ENCODE measurements at places on chromosomes 13 and 19.

GRCh38 chr19:1672038-1672768 is 19.8 kb upstream of the TCF3 start:
- DNase-seq: no peak

GRCh38 chr19:23784274-23784673 is 25.6 kb upstream of the ZNF681 start:
- no peak for DNase-seq

GRCh38 chr13:35979361-35979951 is 151.7 kb downstream of the DCLK1 start:
- no peak for DNase-seq

DNA sequence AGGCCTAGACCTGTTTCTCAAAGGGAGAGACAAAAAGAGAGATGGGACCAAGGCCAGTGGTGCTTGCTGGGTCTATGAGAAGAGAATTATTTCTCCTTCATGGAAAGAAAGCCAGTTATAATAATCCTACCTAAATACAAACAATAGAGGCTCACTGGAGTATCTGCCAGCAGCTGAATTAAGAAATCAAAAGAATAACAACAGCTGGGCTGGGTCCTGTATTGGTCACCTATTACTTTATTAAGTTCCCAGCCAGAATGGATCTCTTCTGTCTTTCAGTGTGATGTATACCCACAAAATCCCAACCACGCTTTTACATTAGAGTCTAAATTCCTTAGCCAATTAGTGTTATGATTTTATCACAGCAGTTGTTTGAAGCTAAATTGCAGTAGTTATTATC is 297.8 kb upstream of the DACH1 start:
- DNase-seq: no peak

DNA sequence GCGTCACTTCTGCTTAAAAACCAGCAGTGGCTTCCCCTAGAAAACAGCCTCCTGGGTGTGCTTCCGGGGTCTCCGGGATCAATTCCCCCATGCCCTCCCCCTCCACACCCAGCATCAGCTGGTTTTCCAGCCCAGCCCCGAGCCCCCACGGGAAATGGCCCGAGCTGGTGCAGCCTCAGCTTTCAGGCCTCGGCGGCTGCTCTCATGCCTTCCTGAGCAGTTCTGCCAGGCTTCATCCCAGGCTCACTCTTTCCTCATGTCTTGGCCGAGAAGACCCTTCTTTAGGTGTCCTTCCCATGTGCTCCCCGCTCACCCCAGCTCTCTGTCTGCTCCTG is 103.1 kb upstream of the RNF113B start:
- no peak for DNase-seq

DNA sequence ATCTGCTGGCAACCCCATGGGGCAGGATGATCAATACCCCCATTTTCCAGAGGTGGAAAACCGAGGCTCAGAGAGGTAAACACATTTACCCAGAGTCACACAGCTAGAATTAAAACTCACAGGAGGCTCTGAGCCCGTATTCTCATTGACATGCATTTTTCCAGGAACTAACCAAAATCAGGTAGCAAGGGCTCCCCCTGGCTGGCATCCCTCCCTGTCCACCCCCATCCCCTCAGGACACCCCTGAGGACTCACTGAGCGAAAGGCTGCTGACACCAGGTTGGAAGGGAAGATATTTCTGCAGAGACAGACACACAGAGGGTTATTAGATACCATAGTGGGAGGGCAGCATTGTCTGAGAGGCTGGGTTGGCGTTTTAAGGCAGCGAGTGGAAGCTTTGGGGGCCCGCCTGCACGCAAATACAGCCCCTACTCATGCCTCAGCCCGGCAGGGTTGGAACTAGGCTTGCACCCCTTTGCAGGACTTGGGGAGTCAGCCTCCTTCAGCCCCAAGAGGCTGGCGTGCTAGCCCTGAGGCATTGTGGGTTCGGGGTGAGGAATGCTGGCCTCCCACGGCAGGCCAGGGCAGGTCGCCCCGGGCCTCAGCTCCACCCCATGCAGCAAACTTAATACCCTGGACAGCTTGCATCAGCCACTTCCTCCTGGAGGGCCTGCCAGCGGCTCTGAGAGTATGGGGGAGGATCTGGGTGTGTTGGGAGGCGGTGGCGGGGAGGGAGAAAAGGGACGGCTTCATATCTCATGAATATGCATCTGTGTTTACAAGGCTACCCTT is 3.9 kb downstream of the SLC1A5 start:
- DNase-seq: no peak

- DNase-seq: no peak
Observed at GRCh38 chr19:55333870-55334269, 5.8 kb upstream of the KMT5C start.

- no peak for DNase-seq
Observed at GRCh38 chr19:48646722-48647216, 782 bp upstream of the CA11 start.

DNA sequence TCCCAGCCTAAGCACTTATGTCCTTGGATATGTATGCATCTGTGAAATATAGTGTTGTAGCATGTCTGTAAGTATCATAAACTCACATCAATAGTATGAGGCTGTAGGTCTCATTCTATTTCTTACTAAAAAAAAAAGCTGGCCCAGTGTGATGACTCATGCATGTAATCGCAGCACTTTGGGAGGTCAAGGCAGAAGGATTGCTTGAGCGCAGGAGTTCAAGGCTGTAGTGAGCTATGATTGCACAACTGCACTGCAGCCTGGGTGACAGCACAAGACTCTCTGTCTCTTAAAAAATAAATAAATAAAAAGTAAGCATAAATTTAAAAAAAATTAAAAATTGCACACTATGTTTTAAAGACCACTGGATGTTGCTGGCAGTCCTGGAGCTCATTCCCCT is 79.1 kb upstream of the SPATA13 start:
- no peak for DNase-seq

- no peak for DNase-seq
Observed at GRCh38 chr19:10395003-10395402, 8.3 kb downstream of the CDC37 start.

DNA sequence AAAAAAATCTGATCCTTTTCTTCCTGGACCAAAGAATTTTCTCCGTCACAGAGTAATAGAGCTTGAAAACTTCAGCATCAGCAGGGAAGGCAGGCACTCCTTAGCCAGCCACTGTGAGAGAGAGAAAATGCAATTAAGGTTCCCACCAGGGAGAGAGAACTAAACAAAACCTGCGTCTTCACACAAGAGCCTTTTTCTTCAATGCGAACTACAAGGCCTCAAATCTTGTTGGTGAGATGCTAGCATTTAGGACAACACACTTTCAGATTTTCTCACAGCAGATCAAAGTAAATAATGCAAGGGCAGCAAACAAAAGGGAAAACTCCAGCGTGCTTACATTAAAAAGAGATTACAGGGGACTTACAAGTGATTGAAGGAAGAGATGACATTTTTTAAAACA is 80.1 kb downstream of the DACH1 start:
- no peak for DNase-seq

- DNase-seq: no peak
Observed at GRCh38 chr19:13764821-13765394, 586 bp downstream of the MRI1 start.

- DNase-seq: no peak
Observed at GRCh38 chr19:39160889-39161672, 35.5 kb downstream of the PAK4 start.

DNA sequence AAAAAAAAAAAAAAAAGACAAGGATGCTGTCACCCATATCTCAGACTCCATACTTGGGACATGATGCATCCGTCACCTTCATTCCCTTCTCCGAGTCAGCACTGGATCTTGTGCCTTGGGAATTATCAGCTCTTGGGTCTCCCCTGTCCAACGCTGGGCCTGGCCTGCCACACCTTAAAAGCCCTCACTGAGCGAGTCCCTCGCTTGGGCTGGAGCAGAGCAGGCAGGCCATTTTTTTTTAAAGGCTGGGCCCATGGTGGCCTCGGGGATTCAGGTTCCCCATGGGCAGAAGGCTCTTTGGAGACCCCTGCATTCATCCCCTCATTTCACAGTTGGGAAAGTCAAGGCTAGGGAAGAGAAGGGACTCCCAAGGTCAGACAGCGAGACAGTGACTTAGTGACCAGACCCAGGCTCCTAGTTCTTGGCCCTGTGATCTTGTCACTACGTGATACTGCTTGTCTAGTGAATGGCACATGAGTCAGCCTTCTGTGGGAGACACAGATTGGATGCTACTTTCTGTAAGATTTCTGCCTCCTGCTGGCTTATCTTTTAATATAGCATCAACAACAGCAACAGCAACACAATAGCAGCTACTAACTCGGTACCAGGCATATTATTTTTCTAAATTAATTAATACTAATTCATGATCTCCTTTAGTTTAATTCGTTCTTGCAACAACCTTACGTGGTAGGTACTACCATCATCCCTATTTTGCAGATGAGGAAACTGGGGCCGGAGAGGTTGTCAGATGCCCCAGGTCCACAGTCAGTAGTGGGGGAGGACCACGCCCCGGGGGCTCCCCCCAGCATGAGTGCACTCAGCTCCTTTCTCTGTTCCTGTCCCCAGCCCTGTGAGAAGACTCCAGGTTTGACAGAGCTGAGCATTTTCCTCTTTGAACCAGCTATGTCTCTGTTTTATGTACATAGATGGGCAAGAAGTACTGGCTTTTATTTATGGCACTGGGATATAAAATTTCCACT is 27.4 kb upstream of the ZNF536 start:
- no peak for DNase-seq

DNA sequence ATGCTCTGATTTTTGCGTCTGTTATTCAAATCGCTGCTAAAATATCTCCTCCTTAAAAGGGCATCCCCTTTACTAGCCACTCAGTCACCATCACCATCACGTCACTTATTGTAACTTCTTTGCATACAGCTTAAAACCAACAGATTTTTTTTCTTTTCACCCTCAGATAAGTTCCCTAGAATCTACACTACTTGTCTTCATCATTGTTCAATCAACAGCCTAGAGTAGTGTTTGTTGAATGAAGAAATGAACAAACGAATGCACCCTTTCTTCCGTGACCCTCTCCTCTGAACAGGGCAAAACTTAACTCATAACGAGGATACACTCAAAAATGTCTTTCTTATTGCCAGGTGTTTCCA is 1.1 kb upstream of the AKAP11 start:
- no peak for DNase-seq

- no peak for DNase-seq
Observed at GRCh38 chr13:46556418-46556779, 3.4 kb downstream of the LRCH1 start.

DNA sequence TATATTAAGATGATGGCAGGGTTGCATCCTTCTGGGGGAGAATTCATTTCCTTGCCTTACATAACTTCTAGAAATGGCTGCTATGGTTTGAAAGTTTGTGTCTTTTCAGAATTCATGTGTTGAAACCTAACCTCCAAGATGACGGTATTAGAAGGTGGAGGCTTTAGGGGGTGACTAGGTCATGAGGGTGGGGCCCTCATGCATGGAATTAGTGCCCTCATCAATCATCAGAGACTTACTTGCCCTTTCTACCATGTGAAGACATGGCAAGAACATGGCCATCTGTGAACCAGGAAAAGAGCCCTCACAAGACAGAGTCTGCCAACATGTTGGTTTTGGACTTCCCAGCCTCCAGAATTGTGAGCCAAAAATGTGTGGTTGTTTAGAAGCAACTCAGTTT is 14.8 kb upstream of the FCER2 start:
- no peak for DNase-seq

GRCh38 chr13:103525530-103525929 is 459.3 kb upstream of the SLC10A2 start:
- peak; percentile 73 for DNase-seq

GRCh38 chr19:37950471-37951175 is 43.6 kb downstream of the SIPA1L3 start:
- DNase-seq: no peak

DNA sequence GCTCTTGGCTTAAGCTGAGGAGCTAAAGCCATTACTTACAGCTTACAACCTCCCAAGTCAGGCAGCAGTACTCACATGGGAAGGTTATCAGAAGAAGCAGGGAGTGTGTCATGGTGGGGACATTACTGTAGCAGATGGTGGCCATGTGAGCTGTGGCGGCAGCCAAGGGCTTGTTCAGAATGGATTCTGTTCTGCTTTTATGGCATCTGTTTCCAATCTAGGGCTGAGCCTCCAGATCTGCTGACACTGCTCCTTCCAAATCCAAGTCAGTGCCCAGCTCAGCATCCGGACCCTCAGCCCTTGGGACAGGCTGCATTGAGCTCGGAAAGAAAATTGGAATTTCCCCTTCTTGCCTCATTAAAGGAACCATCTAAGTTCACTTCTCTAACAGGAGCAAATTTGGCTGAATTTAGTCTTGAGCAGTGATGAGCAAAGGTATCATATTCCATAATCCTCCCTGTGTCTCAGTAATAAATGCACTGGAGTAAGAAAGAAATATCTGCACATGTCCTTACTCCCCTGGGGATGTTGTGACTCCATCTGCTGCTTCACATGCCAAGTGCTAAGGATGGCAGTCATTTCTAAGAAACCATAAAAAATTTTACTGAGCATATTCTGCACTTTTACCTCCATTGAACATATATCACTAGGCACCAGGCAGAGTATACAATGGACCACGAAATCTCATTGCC is 73.9 kb downstream of the KCTD12 start:
- no peak for DNase-seq

GRCh38 chr19:16576690-16577530 is 4.7 kb upstream of the SLC35E1 start:
- no peak for DNase-seq

DNA sequence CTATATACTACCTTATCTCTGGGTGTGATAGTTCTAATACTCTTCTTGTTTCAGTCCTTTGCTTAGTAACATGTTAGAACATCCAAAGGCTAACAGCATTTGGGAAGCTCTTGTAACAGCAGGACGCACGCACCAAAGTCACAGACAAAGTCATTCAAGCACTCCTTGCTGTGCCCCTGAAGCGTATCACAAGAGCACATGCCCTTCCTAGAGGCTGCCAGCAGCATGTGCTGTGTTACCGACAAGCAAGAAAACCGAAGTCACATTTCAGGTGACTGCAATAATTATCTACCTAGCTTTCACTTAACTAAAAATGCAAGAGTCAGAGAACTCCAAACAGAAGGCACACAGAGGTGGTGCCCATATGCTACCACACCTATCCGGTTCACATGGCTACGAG is 194.1 kb downstream of the KLF12 start:
- no peak for DNase-seq

GRCh38 chr13:83232626-83233025 is 649.6 kb downstream of the SLITRK1 start:
- no peak for DNase-seq

Data from NCI-H774 (cell line).